ENCODE measurements at places on chromosomes 5 and 9. TPM values are rescaled to one million over a fixed set of nuclear protein-coding genes. Genes with fewer than 3 reads are reported as not detected.

The FCN1 gene
- total RNA-seq, result 0.42 TPM

- no peak for DNase-seq
Measured at GRCh38 chr5:42720251-42720650, 36.4 kb upstream of the CCDC152 start.

- no peak for DNase-seq
Measured at GRCh38 chr9:136584934-136585333, 39.1 kb upstream of the NOTCH1 start.

The EFNA5 gene
- total RNA-seq, result 3.6 TPM

GRCh38 chr5:176384366-176384930, 4.0 kb downstream of the NOP16 start:
- no peak for DNase-seq

- no peak for DNase-seq
Measured at GRCh38 chr9:93657331-93658111, 81.1 kb downstream of the PHF2 start.

- DNase-seq, result no peak
Measured at GRCh38 chr9:130229759-130230158, 35.8 kb upstream of the HMCN2 start.

- DNase-seq, result peak; percentile 66
Measured at GRCh38 chr9:68919661-68920060, 94.3 kb downstream of the PRKACG start.

The PROP1 gene
- not detected for total RNA-seq

DNA sequence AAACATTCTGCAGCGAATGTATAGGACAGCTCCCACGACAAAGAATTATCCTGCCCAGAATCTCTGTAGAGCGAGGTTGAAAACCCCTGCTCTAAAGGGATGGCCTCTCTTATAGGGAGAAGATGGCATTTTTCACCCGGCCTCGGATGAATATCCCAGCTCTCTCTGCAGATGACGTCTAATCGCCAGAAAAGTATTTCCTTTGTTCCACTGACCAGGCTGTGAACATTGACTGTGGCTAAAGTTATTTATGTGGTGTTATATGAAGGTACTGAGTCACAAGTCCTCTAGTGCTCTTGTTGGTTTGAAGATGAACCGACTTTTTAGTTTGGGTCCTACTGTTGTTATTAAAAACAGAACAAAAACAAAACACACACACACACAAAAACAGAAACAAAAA, 17.4 kb upstream of the RARS1 start:
- no peak for DNase-seq

DNA sequence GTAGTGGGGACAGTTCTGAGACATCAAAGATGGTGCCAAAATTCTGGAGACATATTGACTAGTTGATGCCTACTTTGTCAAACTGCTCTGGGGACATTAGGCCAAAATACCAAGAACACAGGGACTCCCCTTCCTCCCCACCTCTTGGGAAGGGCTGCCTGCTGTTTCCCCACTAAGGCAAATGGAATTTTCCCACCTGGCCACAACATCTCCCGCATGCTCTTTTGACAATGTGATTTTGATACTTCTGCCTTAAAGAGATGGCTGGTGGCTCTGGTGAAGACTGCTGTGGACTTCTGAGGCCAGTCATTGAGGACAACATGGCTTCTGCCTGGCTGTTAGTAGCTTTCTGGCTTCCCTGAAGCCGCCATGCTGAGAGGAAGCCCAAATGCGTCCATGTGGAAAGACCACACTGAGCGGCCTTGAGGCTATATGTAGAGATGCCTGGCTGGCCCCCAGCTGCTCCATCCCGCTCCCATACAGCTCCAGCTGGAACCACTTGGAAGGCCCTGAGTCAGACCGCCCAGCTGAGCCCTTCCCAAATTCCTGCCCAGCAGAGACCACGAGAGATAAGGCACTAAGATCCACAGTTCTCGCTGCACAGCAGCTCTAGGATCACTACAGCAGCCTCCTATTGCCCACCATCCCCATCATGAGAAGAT, 226.7 kb downstream of the SYK start:
- DNase-seq, result no peak

DNA sequence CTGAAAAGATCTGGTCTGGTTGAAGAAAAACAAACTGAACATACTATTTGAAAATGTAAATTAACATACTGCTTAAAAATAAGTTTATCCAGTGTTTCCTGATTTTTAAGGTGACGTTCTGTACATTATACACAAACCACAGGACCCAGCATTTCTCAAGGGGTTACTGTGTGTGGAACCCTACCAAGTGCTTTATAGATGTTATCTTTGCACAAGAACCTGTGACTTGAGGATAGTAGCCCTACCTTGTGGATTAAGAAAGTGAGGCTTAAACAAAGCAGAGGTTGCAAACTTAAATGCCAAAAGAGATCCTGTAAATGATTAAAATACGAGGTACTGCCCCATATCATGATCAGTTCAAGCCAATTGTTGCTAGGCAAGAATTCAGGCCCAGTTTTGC, 4.7 kb downstream of the KLF9 start:
- DNase-seq, result no peak

DNA sequence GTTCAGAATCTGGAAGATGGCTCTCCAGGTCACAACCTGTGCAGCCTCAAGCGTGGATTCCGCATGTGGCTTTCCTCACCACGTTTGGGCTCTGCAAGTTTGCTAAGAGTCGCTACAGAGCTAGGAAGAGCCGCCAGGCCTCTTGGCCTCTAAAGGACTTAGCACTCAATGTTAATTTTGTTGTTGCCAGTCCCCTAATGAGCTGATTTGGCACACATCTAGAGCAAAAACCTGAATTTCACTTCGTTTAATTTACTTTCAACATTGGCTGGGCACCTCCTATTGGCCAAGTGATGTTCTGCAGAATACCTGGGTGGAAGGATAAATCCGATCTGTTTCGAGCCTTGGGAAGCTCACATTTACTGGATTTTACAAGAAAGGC, 65.8 kb upstream of the UNC5A start:
- no peak for DNase-seq

The DDX4 gene
- total RNA-seq, result not detected

GRCh38 chr5:123132316-123132715, 43.3 kb downstream of the PRDM6 start:
- DNase-seq, result no peak

DNA sequence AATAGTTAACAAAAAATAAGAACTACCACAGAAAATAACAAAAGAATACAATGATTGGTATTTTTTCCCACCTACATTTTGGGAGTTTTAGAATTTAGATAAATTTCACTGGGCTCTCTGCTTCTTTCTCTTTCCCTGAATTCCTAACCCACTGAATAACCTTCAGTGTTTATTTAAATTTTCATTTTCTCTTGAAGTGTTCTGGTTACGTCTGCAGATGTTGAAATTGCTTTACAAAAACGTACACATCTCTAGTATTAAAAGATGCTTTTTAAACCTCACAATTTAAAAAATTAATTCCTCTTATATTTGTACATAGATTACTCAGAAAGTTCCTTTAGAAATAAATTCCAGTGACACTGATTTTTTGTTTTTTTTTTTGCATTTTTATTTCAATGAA, 158.7 kb upstream of the TUT7 start:
- DNase-seq, result no peak

The CARTPT gene
- total RNA-seq, result not detected

GRCh38 chr5:59097712-59098111, 514.8 kb downstream of the RAB3C start:
- no peak for DNase-seq

The IL5 gene
- total RNA-seq, result not detected

The SELENOP gene
- not detected for total RNA-seq

Measured in OCI-LY7 (cell line).